Effector memory CD4-positive, alpha-beta T cell (primary cell): ENCODE measurements at places on chromosomes 5 and 9.
A peak's percentile ranks its signal among the peaks of the same experiment; 100 is the strongest.

DNA sequence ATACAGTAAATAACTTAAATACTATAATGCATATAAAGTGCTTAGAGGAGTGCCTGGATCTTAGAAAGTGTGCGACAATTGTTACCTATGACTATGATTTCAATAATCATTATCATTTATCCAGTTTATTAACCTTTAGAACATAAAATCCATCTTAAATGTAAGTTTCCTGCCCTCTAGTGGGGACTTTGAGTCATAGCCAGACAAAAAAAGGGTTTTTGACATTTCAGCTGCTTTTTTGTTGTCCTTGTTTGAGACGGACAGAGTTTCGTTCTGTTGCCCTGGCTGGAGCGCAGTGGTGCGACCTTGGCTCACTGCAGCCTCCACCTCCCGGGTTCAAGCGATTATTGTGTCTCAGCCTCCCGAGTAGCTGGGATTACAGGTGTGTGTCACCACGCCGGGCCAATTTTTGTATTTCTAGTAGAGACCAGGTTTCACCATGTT lies 9.7 kb upstream of the C9orf152 start:
- H3K27me3 ChIP-seq: peaks cover 7% of the 10 kb centered on the region
- H3K4me1 ChIP-seq: no peaks in the 10 kb centered on the region
- H3K27ac ChIP-seq: no peak overlapping the region
- no peaks in the 10 kb centered on the region for H3K36me3 ChIP-seq
- DNase-seq: no peak

- H3K27ac ChIP-seq: peak overlapping the region; percentile 94
- DNase-seq: peak; percentile 46
- peaks cover 74% of the 10 kb centered on the region for H3K4me1 ChIP-seq
- no peaks in the 10 kb centered on the region for H3K27me3 ChIP-seq
- no peaks in the 10 kb centered on the region for H3K36me3 ChIP-seq
Measured at GRCh38 chr5:119330367-119331183, 25.2 kb upstream of the TNFAIP8 start.

DNA sequence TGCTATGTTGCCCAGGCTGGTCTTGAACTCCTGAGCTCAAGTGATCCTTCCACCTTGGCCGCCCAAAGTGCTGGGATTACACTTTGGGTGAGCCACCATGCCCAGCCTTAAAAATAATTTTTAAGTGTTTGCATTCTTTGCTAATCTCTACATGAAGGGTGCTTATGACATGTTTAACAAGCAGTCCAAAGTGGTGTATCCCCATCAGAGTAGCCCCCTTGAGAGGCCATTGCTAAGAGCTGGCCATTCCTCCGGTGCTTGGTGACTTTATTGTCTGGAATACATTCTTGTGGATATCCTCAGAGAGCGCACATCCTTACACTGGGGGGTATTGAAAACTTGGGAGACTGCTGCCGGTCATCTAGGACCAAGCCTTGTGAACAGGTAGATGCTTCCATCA lies 395.4 kb downstream of the KDM4C start:
- no peak overlapping the region for H3K27ac ChIP-seq
- H3K4me1 ChIP-seq: peaks cover 26% of the 10 kb centered on the region
- no peak overlapping the region for H3K4me3 ChIP-seq

- no peaks in the 10 kb centered on the region for H3K27me3 ChIP-seq
- no peaks in the 10 kb centered on the region for H3K36me3 ChIP-seq
- no peaks in the 10 kb centered on the region for H3K4me1 ChIP-seq
- no peak overlapping the region for H3K27ac ChIP-seq
- DNase-seq: no peak
- H3K4me3 ChIP-seq: no peak overlapping the region
Measured at GRCh38 chr9:13718539-13718938, 439.0 kb upstream of the MPDZ start.

GRCh38 chr5:78757269-78758053 lies 108.9 kb upstream of the LHFPL2 start:
- no peaks in the 10 kb centered on the region for H3K36me3 ChIP-seq
- no peaks in the 10 kb centered on the region for H3K4me1 ChIP-seq
- H3K27ac ChIP-seq: no peak overlapping the region
- no peaks in the 10 kb centered on the region for H3K27me3 ChIP-seq
- H3K4me3 ChIP-seq: no peak overlapping the region

- DNase-seq: no peak
- no peaks in the 10 kb centered on the region for H3K4me1 ChIP-seq
- no peaks in the 10 kb centered on the region for H3K27me3 ChIP-seq
- H3K36me3 ChIP-seq: no peaks in the 10 kb centered on the region
Measured at GRCh38 chr5:14492331-14492964, 89.1 kb upstream of the OTULINL start.

DNA sequence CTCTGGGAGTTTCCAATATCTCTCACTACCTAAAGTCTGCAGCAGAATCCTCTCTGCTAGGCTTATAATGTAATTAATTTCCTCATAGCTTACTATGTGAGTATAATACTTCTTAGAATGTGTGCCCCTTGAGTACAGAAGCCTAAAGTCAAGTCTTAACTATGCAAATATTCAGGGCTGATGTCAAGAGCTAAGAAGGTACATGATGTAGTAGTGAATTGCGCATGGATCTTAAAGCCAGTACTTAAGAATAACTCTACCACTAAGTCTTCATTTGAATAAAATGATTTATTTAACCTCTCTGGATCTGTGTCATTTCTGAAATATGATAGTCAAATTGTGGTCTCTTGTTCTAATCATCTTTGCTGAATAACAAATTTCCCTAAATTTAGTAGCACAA lies 442.9 kb downstream of the DTWD2 start:
- DNase-seq: no peak
- no peaks in the 10 kb centered on the region for H3K4me1 ChIP-seq
- no peaks in the 10 kb centered on the region for H3K36me3 ChIP-seq
- H3K4me3 ChIP-seq: no peak overlapping the region
